ENCODE measurements at places on chromosomes 13 and 19.

DNA sequence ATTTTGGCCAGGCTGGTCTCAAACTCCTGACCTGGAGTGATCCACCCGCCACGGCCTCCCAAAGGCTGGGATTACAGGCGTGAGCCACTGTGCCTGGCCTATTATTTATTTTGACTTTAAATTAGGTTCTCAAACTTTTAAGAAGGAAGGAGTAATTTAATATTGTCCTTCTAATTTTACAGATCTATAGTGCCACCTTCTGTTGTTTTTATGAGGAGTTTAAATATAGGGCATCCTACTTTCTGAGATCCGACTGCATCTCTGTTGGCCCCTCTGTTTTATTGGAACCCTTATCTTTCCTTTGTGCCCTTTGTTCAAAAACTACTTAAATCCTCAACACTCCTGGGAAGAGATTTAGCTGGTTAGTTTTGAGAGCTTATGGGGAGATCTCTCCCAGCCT lies 25.4 kb upstream of the ZMYM5 start:
- no peak for DNase-seq

DNA sequence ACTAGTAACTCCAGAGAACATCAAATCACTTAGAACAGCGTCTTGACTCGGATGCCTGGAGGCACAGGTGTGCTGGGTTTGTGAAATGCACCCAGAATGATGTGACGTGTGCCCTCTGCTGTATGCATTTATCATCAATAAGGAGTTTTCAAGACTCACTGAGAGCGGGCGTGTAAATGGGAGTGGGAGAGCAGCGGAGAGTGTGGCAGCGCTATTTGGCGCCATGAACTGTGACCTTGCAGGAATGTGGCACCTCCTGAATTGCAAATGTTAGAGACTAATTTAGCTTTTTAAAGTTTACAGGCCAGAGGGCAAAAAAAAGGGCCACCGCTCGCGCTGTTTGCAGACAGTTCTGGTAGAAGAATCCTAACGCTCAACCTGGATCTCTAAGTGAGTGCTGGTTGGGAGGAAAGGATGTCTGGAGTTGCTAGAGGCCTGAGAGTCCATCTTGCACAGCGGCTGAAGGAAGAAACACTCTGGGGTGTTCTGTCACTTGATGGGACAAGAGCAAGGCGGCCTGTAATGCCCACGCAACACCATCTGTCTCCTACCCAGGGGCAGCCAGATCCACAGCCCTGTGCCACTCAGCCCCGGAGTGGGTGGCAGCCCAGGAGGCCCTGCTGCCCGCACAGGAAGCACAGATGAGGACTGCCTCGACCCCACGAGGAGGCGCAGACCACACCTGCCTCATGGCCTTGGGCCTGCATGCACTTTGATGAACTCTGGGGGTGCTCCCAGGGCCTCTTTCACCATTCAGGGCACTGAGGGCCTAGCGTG lies 19.7 kb downstream of the RANBP3 start:
- DNase-seq, result no peak

DNA sequence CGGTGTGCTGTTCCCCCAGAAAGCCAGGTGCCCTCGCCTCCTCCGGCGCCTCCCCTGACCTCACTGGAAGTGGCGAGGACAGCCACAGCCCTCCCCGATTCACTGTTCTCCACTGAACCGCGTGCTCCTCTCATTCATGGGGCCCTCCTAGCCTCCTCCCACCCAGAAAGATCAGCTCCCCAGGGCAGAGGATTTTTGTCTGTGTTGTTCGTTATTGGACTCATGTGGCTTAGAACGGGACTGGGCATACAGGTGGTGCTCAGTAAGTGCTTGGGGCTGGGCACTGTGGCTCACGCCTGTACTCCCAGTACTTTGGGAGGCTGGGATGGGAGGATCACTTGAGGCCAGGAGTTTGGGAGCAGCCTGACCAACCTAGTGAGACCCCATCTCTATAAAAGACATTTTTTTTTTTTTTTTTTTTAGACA lies 3.8 kb downstream of the PRTN3 start:
- DNase-seq, result no peak

GRCh38 chr13:91145571-91146205 lies 201.8 kb upstream of the MIR17HG start:
- no peak for DNase-seq

DNA sequence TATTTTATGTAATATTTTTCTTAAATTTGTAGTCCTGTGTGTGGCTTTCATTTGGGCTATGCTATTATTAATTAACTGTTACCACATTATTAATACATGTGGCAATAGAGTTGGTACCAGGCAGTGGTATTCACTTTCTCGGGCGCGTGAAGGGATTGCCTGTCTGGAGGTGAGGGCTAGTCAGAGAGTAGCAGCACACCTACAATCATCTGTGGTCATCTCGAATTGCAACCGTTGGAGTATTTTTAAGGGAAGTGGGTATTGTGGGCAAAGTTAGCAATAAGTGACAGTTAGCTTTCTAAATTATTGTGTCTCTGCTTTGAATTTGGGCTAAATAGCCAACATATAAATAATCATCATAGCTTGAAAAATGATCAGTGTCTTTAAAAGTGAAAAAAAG lies 20.0 kb upstream of the GPR18 start:
- no peak for DNase-seq

DNA sequence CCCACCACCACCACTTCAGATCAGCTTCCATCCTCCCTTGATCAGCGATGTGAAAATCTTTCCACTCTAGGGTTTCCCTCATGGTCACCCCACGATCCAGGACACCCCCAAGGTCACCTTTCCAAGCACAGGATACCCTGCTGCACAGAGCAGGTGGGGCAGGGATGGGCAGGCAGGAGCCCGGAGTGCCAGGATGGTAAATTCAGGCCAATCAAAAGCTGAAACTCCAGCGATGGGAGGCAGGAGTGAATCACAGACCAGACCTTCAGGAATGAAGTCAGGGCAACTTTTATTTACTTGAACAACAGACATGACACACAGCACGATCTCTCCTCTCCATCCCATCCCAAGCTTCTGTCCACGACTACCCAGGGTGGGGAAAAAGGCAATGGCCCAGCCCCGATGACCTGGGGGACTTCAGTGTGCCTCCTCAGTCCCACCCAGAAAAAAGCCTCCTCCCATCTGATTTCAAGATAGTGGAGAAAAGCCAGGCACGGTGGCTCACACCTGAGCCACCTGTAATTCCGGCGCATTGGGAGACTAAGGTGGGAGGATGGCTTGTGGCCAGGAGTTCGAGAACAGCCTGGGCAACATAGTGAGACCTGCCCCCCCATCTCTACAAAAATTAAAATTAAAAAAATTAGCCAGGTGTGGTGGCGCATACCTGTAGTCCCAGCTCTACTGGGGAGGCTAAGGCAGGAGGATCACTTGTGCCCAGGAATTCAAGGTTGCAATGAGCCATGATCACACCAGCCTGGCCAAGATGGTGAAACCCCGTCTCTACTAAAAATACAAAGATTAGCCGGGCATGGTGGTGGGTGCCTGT lies 39.2 kb downstream of the ZSWIM4 start:
- no peak for DNase-seq

DNA sequence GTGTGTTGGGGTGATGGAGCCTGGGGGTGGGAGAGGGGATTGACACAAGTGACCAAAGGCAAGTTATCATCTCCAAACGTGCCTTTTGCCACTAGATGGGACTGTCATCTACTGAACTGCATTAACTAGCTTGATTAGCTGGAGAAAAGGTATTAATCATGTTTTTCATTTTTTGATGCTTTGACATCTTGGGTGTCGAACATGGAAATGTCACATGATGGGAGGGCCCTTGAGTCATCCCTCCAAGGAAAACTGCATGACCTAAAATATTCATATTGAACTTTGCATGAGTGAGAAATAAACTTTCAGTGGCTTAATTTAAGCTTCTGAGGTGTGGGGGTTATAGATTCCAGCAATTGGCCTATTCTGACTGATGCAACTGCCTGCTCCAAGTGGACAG lies 73.3 kb downstream of the ALOX5AP start:
- no peak for DNase-seq

DNA sequence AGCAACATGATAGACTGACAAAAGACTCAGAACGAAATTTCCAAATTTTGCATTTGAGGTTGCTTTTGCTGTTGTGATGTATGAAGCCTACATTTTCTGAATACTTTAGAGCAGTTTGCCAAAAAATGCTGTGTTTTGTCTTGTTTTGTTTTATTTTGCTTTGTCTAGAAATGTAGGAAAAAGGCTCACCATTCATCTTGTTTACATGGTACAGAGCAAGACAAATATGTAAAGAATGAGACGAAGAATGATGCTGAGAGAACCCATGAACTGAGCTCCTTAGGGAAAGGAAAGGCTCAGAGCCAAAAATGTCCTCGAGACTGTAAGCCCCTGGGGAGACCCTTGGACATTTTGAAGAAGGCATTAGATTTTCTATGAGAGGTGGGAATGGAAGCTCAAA lies 6.8 kb upstream of the SPART start:
- DNase-seq, result no peak

DNA sequence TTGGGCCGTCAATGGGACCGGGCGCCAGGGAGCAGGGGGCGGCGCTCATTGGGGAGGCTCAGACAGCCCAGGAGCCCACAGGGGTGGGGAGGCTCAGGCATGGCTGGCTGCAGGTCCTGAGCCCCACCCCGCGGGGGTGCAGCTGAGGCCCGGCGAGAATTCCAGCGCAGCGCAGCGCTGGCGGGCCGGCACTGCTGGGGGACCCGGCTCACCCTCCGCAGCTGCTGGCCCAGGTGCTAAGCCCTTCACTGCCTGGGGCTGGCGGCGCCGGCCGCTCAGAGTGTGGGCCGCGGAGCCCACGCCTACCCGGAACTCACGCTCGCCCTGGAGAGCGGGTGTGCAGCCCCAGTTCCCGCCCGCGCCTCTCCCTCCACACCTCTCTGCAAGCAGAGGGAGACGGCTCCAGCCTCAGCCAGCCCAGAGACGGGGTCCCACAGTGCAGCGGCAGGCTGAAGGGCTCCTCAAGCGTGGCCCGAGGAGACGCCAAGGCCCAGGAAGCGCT lies 1227.4 kb downstream of the PCDH17 start:
- no peak for DNase-seq

GRCh38 chr13:23921451-23921888 lies 24.2 kb upstream of the C1QTNF9B start:
- no peak for DNase-seq

- DNase-seq, result no peak
These were observed 36.3 kb downstream of the STOML3 start for GRCh38 chr13:38954291-38954690.

Measured in activated naive CD4-positive, alpha-beta T cell treated with anti-CD3 and anti-CD28 coated beads, Interleukin-2, amount 50 U/mL, for 16 hours (primary cell).